ENCODE measurements at places on chromosomes 1 and 21. TPM values are rescaled to one million over a fixed set of nuclear protein-coding genes. Genes with fewer than 3 reads are reported as not detected.

GRCh38 chr1:49448200-49448599 lies 575.6 kb downstream of the AGBL4 start:
- DNase-seq = no peak

GRCh38 chr1:1419363-1419812 lies 1.7 kb downstream of the ANKRD65 start:
- no peak for DNase-seq

DNA sequence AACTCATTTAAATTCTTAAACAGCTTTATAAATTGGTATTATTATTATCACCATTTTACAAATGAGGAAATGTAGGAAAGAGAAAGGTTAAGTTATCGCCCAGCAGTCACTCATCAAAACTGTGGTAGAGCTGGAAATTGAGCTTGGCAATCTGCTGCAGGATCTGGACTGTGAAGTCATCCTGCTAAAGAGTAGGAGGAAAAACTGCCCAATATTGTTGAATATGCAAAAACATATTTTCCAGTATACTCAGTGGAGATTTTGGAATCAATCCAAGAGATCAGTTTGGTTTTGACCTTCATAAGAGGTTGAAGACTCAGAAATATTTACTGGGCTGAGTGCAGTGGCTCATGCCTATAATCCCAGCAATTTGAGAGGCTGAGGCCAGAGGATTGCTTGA lies 16.9 kb upstream of the RC3H1 start:
- DNase-seq = no peak

- no peak for DNase-seq
Observed at GRCh38 chr1:94527447-94528031, 14.0 kb downstream of the F3 start.

GRCh38 chr1:172647987-172648386 lies 10.9 kb upstream of the FASLG start:
- DNase-seq = no peak

- DNase-seq = no peak
Observed at GRCh38 chr1:93111065-93111464, 32.0 kb downstream of the MTF2 start.

- DNase-seq = no peak
Observed at GRCh38 chr21:39153842-39154241, 29.4 kb downstream of the PSMG1 start.

DNA sequence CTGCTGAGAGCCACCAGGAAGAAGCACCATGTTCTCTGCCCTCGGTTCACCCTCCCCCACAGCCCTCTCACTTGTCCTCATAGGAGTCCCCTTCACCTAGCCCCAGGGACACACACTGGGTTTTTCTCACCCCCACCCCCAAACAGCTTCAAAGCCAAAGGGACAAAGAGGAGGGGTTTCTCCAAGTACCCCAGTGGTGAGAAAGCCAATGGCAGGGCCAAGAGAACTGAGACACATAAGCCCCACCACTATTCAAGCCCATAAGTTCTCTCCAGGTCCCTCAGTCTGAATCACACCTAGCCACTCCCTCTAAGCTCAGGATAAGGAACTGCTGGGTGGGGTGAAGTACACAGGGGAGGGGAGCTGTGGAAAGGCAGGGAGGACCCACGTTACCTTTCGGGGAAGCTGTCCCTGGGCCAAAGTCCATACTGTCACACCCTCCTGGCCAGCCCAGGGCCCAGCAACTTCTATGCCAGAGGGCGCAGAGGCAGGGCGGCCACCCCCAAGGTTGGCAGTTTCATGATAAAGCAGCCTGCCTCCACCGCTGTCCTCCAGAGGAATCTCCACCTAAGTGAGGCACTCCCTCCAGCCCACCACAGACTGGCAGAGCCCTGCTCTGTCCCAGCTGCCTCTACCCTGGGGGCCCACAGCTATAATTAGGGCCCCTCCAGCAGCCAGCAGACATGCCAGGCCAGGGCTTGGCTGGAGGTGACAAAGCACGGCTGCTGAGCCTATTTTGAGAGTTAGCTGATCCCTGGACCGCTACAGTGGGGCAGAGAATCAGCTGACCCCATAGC lies 39.0 kb upstream of the PPP1R15B start:
- DNase-seq = peak; percentile 89

DNA sequence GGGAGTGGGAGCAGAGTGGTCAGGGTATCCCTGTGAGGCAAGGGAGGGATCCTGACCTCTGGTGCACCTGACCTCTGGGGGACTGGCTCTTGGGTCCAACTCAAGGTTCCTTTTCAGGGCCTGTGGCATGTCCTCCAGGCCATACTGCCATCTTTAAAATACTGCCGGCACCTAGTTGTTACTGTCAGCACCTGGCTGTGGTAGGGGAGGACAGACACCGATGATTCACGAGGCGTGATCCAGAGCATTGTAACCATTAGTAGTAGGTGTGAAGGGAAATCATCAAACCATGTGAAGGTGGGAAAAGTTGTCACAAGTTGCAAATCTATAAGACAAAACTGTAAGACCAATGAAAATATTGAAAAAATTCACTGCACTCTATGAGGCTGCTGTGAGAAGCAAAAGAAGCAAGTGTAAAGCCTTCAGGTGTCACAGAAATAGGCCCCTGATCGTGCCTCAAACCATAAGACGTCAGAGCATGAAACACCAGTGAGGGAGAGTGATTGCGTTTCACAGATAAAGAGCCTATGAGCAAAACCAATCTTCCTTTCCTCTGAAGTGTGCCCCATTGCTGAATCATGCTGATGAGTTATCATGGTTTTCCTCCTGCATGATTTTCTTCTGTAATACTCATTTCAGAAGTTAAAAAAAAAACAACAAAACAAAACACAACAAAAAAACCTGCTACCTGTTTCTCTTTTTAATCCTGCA lies 55.3 kb downstream of the CDC7 start:
- no peak for DNase-seq

DNA sequence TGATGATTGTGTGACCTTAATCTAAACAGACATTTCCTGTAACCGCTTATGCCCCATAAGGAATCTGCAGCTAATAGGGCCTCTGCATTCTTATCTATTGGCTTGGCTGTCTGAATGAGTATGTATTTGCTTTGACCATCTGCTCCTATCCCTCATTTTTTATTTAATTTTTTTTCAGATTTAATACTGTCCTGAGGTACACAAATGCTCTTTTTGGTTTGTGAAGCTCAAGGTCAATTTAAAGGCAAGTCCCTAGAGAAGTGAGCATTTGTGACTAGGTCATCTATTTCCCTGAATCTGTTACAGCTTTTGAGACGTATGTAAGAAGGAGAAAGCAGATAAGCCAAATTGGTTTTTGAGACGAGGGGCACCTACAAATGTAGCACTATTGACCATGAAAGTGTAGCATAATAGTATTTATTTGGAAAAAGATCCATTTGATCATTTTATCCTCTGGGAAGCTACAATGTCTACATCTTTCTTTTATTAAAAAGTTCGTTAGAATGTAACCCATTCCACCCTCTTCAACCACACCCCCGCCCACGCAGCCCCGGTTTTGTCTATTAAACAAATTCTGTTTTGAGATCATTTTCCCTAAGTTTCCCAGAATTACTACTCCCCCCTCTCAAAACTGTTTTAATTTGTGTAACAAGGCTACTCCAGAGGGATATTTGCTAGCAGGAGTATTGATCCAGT lies 69.2 kb upstream of the HSPA13 start:
- no peak for DNase-seq

GRCh38 chr1:31306278-31306677 lies 9.4 kb downstream of the ZCCHC17 start:
- no peak for DNase-seq

GRCh38 chr1:51549901-51550300 lies 30.8 kb upstream of the EPS15 start:
- no peak for DNase-seq

- DNase-seq = no peak
Observed at GRCh38 chr1:75999034-75999433, 66.8 kb upstream of the ASB17 start.

DNA sequence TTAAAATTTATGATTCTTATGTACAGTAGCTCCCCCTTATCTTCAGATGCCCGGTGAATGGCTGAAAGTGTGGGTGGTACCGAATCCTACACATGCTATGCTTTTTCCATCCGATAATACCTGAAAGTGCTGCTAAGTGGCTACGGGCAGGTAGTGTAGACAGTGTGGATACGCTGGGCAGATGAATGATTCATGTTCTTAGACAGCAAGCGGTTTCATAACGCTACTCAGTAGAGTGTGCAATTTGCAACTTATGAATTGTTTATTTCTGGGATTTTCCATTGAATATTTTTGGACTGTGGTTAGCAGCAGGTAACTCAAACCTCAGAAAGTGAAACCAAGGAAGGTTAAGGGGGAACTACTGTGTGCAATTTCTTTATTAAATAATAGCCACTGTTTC lies 7.5 kb downstream of the PCP4 start:
- no peak for DNase-seq

DNA sequence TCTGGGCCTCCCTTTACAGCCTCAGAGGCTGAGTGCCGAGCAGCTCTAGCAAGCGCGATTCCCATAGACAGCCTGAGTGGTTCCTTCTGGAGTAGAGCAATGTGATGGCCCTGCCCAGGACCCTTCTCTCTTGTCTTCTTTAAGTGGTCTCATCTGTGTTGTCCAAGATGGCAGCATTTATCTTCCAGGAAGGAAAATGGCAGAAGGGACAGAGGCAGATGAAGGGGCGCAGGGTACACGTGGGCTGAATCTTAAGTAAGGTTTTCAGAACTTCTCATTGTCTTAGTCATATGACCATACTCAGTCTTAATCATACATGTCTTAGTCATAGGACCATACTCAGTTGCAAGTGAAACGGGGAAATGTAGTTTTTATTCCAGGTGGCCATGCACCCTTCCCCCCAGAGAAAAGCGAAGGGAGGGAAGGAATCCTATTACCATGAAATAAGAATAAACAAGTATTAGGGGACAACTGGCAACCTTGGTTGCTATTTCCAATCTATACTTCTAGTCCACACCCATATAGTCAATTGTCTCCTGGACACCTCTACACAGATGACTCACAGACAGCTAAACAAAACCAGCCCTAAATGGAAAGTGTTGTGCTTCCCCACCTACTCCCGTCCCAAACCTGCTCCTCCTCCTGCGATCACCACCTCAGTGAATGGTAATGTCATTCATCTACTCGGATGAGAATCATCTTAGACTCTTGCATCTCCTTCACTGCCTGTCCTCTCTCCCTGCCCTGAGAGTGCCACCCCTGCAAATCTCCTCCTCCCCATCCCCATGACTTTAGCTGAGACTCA lies 13.3 kb downstream of the OVAAL start:
- peak; percentile 20 for DNase-seq

- DNase-seq = no peak
Observed at GRCh38 chr1:53943090-53943489, 2.4 kb downstream of the IFT25 start.

GRCh38 chr1:82001345-82001744 lies 200.6 kb downstream of the ADGRL2 start:
- no peak for DNase-seq

Gene S100A7A
- total RNA-seq = not detected

Data from mucosa of gallbladder (tissue), 1 donor.